GM23248 (cell line): ENCODE measurements at places on chromosomes 1 and 21.

DNA sequence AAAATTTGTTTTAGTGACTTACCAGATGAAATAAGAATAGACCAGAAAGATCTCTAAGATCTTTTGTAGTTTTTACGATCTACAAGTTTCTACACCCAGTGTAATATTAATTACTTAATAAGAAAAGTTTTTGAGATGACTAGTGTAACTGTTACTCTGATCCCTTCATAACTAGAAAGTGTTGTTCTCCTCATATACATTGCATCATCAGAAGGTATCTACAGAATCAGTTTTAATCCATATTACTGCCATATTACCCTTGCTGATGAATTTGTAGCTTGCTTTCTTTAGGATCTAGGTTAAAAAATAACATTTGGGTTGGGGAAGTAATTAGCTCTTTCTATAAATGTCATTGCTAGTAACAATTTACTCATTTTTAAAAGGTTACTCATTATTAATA, 72.5 kb downstream of the GPR161 start:
- no peak for DNase-seq

DNA sequence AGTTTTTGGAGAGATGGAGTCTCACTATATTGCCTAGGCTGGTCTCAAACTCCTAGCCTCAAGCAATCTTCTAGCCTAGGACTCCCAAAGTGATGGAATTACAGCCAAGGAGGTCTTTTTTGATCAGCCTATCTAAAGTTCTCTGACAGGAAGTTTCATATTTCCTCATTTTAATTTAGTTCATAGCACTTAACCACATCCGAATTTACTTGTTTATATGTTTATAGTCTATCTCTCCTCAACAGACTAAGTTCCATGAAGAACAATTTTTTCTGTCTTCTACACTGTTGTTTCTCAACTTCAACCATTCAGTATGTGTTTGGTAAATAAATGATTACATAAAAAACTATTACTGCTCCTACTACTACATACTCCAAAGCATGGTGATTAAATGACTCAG, 47.9 kb downstream of the GON4L start:
- no peak for DNase-seq

GRCh38 chr1:37274938-37275631, 199.3 kb upstream of the ZC3H12A start:
- peak; percentile 4 for DNase-seq

GRCh38 chr1:98962156-98962555, 42.5 kb downstream of the PLPPR5 start:
- peak; percentile 66 for DNase-seq

- DNase-seq, result no peak
Observed at GRCh38 chr1:55070293-55071164, 31.2 kb downstream of the PCSK9 start.

- DNase-seq, result peak; percentile 85
Observed at GRCh38 chr1:159916242-159917051, 8.9 kb downstream of the TAGLN2 start.

GRCh38 chr21:35057428-35057827, 8.3 kb upstream of the RUNX1 start:
- DNase-seq, result no peak
